ENCODE measurements at places on chromosomes 13 and 19.

DNA sequence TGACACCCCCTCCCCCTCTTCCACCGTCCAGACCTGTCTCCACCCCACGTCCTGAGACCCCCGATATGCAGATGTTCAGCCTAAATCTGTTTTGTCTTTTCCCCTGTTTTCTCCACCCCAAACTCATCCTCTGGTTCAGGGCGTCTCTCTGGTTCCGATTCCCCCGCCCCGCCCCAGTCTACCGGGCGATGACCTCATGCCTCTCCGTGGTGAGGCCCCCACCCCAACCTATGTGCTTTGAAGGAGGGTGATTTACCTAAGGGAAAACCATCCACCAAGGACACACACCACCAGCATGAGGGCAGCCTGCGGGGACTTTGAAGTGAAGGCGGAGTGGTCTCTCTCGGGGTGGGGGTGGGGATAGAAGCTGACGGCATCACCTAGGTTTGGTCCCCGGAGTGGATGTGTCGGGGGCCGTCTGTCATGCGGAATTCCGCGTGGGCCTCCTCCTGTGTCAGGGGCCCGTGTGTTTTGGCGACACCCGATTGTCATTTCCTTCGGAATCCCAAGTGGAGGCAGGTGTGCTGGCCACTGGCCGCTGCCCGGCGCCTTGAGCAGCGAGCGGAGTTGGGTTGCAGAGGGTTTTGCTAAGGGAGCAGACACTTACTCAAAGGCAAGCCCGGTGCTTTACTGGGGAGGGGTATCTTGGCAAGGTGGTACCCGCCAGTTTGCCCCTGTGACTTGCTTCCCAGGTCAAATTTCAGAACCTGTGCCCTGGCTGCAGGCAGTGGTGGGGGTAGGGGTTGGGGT, 1.4 kb downstream of the FZR1 start:
- no peak for DNase-seq

DNA sequence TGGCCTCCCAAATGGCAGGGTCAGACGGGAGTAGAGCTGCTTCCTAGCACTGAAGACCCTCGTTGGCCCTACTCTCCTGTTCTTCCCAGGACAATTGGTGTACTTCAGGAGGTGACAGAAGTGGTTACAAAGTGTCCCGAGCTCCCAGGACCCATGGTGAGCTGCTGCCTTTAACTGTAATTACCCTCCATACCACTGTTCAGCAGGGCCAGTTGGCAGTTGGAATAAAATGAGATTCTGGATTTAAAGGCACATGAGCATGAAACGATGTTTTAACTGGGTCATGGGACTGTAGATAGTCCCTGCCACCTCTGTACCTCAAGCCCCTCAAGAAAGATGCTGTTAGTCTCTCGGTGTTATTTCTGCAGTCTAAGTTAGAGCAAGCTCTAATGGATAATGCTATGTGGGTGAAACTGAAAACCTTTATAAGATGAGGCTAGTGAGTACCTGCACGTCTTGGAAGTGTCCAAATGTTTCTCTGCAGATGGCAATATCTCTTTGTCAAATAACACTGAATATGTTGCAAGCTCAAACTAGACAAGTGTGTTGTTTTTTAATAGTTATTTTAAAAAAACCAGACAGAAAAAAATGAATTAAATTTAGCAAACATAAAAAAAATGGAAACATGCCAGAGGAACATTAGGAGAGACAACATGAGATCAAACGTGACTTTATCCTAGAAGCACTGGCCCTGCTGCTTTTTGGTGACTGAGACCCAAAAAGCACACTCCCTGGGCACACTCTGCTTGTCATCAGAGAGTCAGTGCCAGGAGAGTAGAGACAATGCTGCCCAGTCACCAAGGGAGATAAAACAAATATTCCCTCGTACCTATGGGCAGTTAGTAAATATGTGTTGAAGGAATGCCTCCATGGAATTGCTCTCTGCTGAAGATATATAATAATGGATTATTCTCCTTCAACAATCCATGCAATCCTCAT, 266.3 kb downstream of the LMO7 start:
- DNase-seq: no peak

- no peak for DNase-seq
Observed at GRCh38 chr13:113734826-113735125, 24.2 kb upstream of the TMEM255B start.

GRCh38 chr19:56106397-56106849, 14.7 kb downstream of the ZNF787 start:
- DNase-seq: no peak

GRCh38 chr13:110838867-110839538, 75.9 kb downstream of the ANKRD10 start:
- no peak for DNase-seq

DNA sequence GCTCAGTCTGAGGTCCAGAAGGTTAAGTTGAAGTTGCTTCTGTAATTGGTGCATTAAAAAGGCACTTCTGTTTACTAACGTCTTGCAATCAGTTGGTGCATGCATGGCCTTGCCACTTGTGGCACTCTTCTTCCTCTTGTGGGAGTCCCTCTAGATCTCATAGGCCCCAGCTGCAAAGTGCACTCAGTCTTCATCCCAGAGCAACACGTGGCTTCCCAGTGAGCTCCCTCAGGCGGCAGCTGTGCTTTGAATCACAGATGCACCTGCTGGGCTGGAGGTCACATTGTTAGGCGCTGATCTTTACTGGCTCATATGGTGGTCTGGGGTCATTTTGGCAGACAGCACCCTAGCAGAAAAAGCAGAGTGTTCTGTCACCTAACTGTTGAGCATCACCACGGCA, 215.7 kb downstream of the ZNF536 start:
- DNase-seq: no peak

DNA sequence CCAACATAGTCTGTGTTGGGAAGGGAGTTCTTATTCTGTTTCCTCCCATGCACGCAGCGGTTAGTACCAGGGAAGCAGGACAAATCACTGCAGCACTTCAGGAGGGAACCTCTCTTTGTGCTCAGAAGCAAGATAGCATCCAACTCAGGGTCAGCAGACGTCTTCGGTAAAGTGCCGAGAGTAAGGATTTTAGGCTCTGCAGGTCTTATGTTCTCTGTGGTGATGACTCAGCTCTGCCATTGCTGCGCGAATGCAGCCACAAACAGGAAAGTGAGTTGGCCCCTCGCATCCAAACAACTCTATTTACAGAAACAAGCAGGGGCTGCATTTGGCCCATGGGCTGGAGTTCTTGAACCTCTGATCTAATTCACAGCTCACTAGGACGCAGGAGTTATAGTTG, 122.1 kb upstream of the SPATA13 start:
- no peak for DNase-seq

DNA sequence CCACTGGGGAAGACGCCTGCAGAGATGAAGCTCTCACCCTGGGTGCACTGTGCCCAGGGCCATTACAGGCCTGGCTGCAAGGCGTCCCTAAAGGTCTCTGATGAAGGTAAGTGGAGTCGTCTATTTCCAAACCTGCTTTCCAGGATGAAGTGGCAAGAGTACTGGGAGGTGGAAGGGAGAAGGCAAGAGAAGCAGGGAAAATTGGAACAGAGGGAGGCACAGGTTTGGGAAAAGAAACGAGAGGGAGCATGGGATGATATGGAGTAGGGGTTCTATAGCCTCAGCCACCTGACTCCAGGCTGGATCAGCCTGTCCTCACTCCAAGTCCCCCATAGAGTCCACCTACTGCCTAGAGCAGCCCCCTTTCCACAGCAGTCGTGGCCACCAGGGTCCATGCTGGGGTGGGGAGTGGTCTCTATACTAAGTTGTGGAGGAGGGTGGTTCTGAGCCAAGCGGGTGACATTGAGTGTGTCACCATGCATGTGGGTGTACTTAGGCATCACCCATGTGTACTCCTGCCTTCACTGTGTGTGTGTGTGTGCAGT, at the start of gene OR10H5:
Gene OR10H5 (plus strand): TSS at position 51 of the 545 bp plus-strand sequence. CDS start 6,388 bp downstream, outside the sequence.
- no peak for DNase-seq

GRCh38 chr13:66410314-66410713, 819.8 kb downstream of the PCDH9 start:
- no peak for DNase-seq

- DNase-seq: no peak
Observed at GRCh38 chr13:50090211-50090610, 75.0 kb downstream of the KCNRG start.

DNA sequence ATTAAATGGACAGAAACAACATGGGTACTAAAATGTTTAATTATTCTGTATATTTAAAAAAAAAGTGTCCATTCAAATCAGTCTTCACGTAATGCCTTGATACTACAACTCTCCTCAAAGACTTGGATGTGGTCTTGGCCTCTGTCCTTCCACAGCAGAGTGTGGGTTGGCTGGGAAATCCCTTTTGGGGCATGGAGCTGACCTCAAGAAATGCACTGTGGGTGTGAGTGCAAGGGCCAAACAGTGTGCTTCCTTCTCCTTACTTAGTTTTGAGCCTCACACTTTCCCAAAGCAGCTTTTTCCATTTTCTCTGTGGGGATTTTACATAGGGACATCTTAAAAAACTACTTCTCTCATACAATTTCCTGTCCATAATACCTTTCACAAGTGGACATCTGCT, 607.4 kb downstream of the EFNB2 start:
- no peak for DNase-seq

- peak; percentile 14 for DNase-seq
Observed at GRCh38 chr13:29594303-29594709, 1.2 kb downstream of the SLC7A1 start.

DNA sequence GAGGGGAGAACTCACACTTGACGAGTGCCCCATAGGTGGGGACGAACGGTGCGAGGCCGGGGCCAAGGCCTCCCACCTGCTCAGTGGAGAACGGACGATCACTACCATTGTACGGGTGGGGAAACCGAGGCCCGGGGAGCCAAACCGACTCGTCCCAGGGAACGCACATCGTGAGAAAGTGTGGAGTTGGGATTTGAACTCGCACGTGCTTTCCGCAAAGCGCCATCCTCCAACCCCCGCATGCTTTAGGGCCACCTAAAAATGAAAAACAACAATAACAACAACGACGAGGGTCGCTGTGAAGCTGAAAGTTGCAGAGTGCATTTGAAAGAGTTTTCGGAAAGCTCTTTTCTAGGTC, 458 bp downstream of the ARHGEF1 start:
- no peak for DNase-seq

DNA sequence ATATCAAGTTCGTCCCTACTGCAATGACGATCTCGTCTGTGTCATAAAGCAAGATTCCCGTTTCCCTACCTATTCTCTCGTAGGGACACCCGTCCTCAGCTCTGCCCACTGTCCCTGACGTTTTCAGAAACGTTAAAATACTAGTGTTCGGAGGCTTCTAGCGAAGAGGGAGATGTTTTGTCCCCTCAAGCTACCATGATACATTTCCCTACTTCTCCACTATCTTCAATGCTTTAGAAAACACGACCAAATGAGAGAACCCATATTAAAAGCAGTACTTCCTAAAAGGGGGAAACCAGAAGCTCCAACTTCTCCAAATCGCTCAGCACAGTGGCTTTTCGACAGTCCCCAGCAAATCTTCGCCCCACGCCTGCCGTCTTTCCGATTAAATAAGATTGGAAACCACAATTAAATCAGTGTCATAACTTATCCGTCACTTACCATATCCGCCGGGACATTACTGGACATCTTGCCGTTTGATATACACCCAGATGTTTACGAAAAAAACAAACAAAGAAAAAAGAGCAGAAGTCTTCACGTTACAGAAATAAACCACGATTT, 1.3 kb downstream of the UBL3 start:
- no peak for DNase-seq

GRCh38 chr19:50486823-50487515, 10.3 kb upstream of the GARIN5A start:
- peak; percentile 56 for DNase-seq

- no peak for DNase-seq
Observed at GRCh38 chr19:30207357-30207756, 164.8 kb upstream of the ZNF536 start.

- no peak for DNase-seq
Observed at GRCh38 chr13:110641055-110642015, 26.0 kb downstream of the NAXD start.

GRCh38 chr13:78198419-78198818, 279.8 kb upstream of the EDNRB start:
- DNase-seq: no peak

GRCh38 chr19:21434967-21435544, 38.1 kb downstream of the ZNF493 start:
- DNase-seq: no peak

DNA sequence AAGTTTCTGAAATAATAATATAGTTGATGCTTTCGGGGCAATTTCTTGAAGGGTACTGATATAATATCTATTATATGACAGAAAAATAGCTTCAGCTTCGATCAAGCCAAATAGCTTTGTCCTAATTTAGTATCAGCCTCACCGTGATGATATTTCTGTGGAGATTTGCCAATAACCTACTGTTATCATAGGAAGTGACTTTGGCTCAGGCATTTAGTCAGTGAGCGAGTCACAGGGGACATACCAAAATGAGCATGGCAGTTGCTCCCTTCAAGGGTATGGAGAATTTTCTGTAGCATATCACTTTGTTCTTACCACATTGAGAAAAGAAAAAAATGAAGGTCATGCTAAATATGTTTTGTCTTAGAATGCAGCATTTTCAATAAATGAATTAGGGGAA, 767.6 kb upstream of the SLITRK1 start:
- DNase-seq: no peak

DNA sequence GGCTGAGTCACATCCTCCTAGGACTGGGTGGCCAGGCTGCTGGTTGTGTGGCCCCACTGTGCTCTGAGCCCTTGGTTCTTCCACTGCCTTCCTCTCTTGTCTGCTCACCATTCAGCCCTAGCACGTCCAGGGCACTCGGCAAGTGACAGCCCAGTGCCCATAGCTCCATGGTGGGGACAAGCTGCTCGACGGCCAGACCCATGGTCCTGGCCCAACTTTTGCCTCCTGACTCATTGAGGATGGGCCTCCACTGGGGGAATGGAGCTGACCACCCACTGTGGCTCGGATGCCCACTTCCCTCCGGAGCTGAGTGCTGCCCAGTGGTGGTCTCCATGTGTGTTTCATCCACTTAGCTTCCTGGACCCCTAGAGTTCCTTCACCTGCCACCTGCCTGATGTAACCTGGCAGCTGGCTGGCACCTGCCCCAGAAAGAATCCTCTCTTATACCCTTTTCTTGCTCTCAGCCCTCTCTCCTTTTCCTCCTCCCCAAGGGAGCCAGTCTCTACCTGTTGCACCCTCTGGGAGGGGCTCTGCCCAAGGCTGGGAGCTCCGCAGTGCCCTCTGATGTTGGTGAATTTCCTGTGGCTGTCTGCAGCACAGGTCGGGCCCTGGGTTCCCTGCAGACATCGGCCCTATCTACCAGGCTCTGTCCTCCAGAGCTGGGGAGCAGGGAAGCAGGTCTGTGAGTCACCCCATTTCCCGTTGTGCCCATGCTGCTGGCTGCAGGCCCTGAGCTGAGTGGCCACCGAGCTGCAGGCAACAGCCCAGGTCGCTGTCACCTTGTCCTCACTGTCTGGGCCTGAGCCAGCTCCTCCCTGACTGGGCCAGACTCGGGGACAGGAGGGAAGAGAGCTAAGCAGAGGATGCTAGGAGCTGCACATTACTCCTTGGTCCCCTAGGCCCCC, 7.4 kb downstream of the CHST8 start:
- DNase-seq: no peak

GRCh38 chr13:110266983-110267382, 40.0 kb downstream of the COL4A1 start:
- no peak for DNase-seq

GRCh38 chr19:35246466-35247092, 2.2 kb upstream of the LSR start:
- DNase-seq: no peak

Data from stimulated activated CD4-positive, alpha-beta T cell treated with anti-CD3 and anti-CD28 coated beads, Interleukin-12 subunit alpha, Interleukin-12 subunit beta, amount 100 ng/mL, for 24 hours (primary cell).